ENCODE measurements at places on chromosomes 5 and 9.

- peak; percentile 37 for DNase-seq
These were observed 122.3 kb downstream of the MARCHF11 start for GRCh38 chr5:16057277-16057676.

DNA sequence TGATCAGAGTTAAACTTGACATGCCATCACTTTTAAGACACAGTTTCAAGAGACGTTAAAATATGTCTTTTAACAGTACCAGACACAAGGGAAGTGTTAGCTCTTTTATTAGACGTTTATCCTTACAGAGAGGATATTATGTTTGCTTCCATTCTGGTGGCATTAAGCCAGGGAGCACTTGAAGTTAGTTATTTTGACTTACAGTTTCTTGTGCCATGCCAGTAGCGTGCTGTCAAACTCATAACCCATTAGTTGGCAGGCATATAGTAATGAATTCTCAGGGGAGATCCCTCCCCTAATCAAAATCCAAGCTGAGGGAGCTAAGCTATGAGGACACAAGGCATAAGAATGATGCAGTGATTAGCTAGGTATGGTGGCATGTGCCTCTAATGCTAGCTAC is 66.5 kb downstream of the RPS6 start:
- no peak for DNase-seq

DNA sequence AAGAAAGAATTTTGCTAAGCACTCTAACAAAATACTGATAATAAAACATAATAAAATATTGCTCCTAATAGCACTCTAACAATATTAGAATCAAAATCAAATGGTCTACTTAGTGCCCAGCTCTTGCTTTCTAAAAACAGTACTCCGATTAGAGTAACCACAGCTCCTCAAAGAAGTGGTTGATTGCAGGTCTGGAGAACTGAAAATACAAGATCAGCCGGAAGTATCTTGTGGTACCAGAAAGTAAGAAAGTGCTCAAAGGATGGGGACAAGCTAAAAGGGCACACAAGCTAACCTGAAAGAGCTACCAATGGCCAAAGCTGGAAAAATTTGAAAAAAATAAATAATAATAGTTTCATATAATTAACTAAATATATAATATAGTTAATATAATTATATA is 119.2 kb downstream of the CWC27 start:
- DNase-seq, result no peak

GRCh38 chr9:125579030-125579932 is 127.7 kb downstream of the MAPKAP1 start:
- DNase-seq, result no peak

- DNase-seq, result no peak
These were observed 203.1 kb upstream of the ARRDC3 start for GRCh38 chr5:91586232-91586631.

DNA sequence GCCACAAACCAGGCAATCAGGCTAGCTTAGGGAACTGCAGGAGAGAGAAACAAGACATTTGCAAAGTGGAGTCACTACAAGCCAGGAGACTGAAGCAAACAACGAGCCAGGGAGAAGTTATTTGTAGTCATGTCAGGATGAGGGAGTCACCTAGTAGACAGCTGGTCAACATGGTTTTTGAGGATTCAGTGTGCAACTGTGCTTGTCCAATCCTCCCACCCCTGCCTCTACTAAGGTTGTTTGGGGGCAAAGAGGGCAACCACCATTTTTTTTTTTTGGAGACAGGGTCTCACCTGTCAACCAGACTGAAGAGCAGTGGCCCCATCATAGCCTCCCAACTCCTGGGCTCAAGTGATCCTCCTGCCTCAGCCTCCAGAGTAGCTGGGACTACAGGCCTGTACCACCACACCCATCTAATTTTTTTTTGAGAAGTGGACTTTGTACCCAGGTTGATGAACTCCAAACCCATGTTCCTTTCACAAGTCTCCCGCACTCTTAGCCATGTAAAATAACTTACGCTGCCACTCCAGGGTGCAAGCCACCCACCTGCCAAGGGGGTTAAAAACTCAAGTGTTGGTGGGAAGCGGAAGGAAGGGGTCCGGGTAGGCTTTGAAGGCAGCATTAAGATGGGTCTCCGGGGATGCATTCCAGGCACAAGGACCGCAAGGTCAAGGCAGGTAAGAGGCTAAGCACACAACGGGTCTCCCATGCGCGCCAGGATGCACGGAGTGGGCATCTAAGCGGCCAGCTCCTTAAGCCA is 995 bp downstream of the RPL35 start:
- no peak for DNase-seq

DNA sequence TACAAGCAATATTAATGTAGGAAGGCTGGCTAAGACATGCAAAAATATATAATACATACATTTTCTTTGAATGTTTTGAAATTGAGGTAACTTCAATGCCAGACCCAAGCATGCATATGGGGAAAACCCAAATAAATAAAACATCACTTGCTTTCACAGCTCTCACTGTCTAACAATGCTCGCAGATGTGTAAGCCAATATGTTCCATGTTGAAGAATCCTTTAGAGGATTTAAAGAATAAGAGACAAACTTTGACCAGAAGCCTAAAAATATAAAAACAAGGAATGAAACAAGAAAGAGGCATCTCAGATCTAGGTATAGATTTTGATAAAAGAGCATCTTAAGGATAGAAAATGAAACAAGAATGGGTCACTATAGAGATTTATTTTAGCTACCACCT is 354.2 kb downstream of the CDH10 start:
- no peak for DNase-seq

DNA sequence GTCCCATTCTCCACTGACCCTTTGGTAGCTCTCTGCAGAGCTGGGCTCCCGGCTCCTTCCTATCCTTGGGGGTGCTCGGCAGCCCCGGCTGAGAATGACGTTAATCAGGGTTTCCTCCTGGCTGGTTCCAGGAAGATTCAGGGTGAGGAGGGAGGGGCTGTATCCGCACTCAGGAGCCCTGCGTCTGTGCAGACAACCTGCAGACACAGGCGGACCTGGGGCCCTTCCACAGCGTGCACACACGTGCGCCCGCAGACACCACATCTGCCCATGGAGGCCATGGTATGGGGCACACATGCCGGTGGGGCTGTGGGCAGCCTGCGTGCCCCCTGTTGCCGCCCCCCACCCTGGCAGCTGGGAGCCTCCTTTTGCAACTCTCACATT is 66.6 kb upstream of the RNU6ATAC start:
- no peak for DNase-seq

- peak; percentile 70 for DNase-seq
These were observed 59.2 kb upstream of the CLINT1 start for GRCh38 chr5:157917899-157918809.

DNA sequence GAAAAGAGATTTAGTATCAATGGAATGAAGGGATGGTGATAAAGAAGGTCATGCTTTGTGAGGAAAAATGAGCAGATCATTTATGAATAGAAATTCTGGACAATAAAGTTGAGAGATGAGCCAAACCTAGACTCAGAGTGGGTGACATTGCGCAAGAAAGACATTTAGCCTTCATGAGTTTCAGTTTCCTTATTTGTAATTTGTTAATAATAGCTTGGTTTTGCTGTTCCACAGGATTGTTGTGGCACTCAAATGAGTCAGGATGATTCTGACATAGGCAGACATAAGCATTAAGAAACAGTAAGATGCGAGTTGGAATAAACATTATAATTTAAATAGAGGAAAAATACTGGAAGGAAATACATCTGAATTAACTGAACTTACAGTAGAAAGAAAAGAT is 34.8 kb downstream of the ITGA2 start:
- peak; percentile 62 for DNase-seq

- no peak for DNase-seq
These were observed 1.6 kb upstream of the SUB1 start for GRCh38 chr5:32583582-32584232.

- no peak for DNase-seq
These were observed 235.4 kb downstream of the CACNA1B start for GRCh38 chr9:138112791-138113600.

Measured in fibroblast of skin of left quadriceps (primary cell).